ENCODE measurements at places on chromosomes 7 and 10.
A peak's percentile ranks its signal among the peaks of the same experiment; 100 is the strongest.

DNA sequence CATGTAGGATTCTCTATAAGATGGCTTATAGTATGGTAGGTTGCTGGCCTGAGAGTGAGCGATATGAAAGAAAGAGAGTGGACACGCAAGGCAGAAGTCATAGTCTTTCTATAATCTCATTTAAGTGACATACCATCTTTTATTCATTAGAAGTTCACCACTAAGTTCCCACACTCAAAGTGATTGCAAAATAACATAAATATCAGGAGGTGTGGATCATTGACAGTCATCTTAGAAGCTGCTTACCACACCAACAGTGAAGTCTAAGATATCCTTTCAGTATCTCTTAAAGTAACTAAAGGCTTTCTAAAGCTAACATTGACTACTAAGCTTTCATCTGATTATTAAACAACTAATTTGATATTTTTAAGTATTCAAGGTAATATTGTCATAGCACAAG, 36.9 kb upstream of the GNAI1 start:
- no peak for DNase-seq

DNA sequence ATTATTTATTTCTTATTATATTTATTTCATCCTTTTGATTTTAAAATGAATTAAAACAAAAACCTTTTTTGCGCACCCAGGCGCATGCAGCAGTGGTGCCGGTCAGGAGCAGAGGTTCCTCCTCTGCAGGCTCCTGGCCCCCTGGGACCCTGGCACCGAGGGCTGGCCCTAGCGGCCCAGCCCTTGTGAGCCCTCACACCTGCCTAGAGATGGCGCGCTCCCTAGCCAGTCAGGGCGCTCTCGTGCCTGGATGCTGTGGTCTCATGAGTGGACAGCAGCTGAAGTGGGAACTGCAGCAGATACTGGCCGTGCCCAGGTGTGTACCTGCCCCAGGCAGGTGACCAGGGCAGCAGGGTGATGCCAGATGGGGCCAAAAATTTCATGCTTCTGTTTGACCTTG, 13.8 kb downstream of the RET start:
- DNase-seq, result no peak

GRCh38 chr10:129854796-129855705, 109.0 kb downstream of the EBF3 start:
- no peak for DNase-seq

GRCh38 chr10:73889014-73889413, 14.7 kb upstream of the CAMK2G start:
- no peak for DNase-seq

DNA sequence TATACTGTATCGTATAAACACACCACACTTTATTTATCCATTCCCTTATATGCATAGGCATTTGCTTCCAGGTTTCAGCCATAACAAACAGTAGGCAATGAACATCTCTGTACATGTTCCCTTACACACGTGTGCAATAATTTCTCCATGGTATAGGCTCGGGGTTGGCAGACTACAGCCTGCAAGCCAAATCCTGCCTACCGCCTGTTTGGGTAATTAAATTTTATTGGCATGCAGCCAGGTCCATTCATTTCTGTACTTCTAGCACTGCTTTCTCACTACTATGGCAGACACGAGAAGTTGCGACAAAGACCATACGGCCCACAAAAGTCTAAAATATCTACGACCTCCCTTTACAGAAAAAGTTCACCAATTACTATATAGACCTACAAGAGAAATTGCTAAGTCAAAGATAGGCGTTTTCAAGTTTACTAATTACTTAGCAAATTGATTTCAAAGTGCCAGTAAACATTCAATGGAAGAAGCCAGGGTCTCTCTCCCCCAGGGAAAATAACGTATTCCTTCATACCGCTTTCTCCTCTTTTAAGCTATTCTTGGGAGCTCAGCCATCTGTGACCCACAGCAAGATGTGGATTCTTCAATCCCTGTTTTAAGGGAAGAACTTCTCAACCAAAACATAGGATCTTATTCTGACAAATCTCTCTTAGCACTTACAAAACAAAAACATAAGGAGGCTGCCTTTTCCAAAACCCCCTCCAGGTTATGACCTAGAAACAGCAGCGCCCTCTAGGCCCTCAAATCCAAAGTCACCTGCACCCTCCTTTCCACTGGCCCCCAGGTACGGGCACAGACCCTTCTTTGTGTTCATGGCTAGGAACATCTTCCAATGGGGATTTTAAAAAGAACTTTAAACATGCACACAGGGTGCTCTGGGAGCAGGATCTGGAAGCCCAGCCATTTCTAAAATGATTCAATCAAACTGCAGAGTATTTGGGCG, 100.5 kb downstream of the FGFR2 start:
- DNase-seq, result no peak

DNA sequence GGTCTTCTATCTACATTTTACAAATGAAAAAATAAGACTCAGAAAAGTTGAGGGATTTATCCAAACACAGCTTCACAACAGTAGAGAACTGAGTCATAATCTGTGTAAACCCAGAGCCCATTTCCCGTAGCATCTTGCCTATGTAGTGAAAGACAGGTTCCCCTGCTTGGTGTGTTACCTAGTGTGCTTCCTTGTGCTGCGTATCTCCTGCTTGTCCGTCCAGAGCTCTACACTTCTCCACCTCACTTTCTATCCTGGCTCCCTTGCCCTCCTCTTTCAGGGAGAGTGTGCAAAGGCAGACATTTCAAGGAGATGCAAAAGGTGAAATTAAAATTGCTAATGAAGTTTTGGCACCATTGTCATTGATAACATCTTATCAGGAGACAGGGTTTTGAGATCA, 1.4 kb upstream of the ASNS start:
- no peak for DNase-seq

DNA sequence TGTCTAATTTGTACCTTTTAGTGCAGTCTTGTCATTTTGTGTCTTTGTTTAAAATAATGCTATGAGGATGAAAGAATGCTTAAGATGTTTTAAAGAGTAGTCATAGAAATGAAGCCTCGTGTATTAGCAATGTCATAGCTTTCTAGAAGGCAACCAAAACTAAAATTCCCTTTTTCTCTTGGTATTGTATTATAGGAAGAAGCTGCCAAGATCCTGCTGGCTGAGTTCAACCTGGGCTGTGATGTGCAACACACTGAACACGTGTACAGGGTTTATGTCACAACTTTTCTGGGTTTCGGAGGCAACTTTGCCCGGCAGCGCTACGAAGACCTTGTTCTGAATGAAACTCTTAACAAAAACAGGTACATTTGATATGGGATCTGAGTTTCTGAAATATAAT, 36.2 kb downstream of the COX15 start:
- no peak for DNase-seq

DNA sequence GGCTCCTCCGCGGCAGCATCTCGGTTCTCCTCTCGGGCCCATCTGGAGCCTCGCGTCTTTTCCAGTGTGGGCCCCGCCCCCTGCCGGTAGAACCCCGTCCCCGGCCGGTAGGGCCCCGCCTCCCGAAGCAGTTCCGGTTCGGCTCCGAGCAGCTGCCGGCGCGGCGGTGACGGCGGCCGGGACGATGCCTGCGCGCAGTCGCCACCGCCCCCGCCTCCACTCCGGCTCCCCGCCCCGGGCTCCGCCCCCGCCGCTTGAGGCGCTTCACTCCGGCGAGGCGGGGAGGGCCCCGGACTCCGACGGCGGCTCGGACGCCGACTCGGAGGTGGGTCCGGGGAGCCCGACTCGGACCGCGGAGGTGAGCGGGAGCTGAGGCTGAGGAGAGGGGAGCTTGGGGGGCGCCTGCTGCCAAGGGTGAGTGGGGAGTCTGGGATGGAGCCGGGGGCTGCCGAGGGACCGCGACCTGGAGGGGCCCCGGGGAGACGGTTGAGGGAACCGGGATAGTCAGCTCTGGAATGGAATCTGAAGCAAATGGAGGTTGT, at the start of gene SAMD8:
TSS of gene SAMD8 (plus strand) at position 292 of the 542 bp plus-strand sequence. CDS start 38,873 bp downstream, outside the sequence.
- peak; percentile 98 for DNase-seq

GRCh38 chr10:31754803-31755624, 173.6 kb downstream of the ARHGAP12 start:
- no peak for DNase-seq

DNA sequence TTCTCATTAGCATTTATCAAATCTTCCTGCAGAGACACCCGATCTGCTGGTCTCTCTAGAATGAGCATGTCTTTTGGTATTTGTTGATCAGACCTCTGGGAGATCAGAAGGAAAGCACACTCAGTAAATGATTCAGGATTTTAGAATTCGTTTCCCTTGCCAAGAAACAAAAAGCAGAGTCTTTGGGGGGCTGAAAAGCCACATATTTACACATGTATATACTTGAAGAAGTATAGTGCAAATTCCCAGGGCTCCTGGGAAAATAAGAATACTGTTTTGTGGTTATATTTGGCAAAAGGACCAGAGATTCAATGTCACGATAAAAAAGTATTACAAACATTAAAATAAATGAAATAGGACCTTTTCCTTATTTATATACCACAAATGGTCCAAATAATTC, 100.2 kb downstream of the AGMO start:
- no peak for DNase-seq

GRCh38 chr10:43218206-43218950, 48.5 kb downstream of the RASGEF1A start:
- no peak for DNase-seq

GRCh38 chr10:14282276-14282675, 48.4 kb downstream of the FRMD4A start:
- DNase-seq, result no peak

- DNase-seq, result no peak
Observed at GRCh38 chr7:134739362-134739761, 40.1 kb upstream of the CALD1 start.

DNA sequence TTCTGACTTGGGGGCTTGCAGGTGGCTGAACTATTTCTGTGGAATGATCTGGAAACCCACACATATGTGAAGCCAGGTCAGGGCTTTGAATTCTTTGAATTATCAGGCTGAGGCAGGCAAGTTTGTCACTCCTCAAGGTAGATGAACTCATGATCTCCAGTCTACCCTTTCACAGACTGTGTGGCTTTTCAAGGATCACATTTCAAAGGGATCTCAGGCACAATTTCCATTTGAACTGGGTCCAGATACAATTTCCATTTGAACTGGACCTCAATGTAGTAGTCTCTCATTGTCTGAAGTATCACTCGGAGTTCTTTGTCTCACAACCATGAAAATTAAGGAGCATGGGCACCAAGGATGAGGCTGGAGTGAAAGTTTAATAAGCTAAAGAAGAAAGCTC, 25.7 kb upstream of the EIF4H start:
- DNase-seq, result no peak

DNA sequence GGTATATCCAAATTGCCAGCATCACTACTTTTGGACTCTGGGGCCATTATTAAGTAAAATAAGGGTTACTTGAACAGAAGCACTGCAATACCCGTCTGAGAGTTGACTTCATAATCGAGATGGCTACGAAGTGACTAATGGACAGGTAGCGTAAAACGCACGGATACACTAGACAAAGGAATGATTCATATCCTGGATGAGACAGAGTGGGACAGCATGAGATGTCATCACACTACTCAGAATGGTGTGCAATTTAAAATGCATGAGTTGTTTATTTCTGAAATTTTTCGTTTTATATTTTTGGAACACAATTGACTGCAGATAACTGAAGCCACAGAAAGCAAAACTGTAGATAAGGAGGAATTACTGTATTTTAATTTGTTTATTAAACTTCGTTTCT, 421.5 kb upstream of the LRGUK start:
- DNase-seq, result no peak

DNA sequence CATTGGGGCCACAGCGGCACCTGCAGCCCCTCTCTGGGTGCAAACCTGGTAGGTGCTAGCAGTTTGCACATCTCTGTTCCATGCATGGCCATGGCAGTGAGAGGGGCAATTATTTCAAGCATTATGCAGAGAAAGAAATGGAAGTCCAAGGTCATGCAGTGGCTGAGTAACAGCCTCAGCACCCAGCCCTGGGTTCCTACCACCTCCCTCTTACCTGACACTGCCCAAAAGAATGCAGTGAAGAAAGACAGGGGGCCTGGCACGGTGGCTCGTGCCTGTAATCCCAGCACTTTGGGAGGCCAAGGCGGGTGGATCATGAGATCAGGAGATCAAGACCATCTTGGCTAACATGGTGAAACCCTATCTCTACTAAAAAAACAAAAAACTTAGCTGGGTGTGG, 4.9 kb upstream of the CHST12 start:
- no peak for DNase-seq

GRCh38 chr7:4794591-4795350, 19.3 kb downstream of the AP5Z1 start:
- no peak for DNase-seq

GRCh38 chr10:76554478-76554877, 1083.1 kb downstream of the KCNMA1 start:
- DNase-seq, result no peak

DNA sequence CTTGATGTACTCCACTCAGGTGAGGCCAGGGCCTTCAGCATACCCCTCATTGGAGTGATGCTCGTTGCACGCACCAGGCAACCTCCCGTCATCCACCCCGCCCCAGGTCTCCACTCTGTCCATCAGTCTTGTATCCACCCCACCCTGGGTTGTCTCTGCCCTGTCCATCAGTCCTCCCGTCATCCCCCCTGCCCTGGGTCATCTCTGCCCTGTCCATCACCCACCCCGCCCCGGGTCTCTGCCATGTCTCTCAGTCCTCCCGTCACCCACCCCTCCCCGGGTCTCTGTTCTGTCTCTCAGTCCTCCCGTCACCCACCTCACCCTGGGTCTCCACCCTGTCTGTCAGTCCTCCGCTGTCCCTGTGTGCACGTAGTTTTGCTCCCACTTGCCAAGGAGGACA, 59.9 kb downstream of the WDR37 start:
- DNase-seq, result no peak

DNA sequence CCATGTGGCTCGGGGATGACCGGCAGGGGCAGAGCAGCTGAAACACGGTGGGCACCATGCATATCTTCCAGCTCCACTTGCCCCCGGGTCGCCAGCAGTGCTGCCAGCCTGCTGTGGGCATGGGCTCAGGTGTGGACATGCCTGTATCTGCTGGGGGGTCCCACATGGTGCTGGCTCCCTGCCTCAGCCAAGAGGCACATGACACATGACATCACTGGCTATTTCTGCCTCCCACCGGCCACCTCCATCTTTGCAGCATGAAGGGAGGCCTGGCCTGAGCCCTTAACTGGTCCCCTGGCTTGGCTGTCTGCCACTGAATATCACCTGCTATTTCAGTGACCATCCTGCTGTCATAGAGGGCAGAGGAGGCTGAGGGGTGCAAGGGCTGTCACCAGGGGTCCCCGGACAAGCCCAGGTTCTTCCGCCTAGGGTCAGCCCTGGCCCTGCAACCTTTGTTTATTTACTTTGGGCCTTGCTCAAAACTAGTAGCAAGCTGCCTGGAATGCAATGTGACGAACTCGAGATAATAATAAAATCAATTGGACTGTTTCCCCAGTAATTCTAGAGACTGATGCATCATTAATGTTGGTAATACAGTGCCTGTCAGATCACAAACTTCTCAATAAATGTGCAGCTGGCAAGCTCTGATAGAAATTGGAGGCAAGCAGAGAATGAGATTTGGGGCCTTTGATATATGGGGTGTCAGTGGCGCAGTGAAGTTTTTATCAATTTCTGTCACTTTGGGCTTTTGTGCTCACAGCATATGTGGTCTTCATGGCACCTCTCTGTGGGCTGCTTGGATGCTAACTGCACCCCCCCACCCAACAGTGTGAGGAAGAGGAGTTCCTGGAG, 28.5 kb downstream of the ZMIZ1 start:
- DNase-seq, result no peak

- no peak for DNase-seq
Observed at GRCh38 chr7:47480576-47481538, 101.1 kb downstream of the TNS3 start.

GRCh38 chr10:95280637-95281036, 10.2 kb downstream of the PDLIM1 start:
- DNase-seq, result no peak
